ENCODE measurements at places on chromosomes 16 and 17.

DNA sequence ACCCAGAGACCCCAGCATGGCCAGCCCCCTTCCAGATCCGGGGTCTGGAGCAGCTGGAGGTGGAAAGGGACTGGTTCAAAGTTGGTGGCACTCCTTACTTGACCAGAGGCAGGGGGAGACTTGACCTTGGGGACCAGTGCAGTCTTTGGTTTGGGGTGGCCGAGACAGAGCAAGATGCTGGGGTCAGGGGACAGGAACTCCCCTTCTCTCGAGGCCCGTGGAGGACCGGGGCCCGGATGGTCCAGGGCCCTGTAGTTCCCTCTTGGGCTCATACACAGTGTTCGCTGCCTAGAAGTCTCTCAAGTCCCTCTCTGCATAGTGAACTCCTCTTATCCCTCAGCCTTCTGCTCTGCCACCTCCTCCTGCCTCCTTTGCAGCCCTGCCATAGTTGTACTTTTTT is 601 bp upstream of the PRSS33 start:
- no peak for DNase-seq

- DNase-seq = no peak
These were observed 1.4 kb downstream of the CRISPLD2 start for GRCh38 chr16:84821179-84821578.

- no peak for DNase-seq
These were observed 80.7 kb downstream of the PLD6 start for GRCh38 chr17:17125136-17126084.

GRCh38 chr16:13672196-13672595 is 247.8 kb upstream of the ERCC4 start:
- no peak for DNase-seq
